IPS DF 6.9 (cell line): ENCODE measurements at places on chromosomes 16 and 17.

GRCh38 chr17:29835435-29836351 is 94.3 kb downstream of the SSH2 start:
- DNase-seq = no peak

DNA sequence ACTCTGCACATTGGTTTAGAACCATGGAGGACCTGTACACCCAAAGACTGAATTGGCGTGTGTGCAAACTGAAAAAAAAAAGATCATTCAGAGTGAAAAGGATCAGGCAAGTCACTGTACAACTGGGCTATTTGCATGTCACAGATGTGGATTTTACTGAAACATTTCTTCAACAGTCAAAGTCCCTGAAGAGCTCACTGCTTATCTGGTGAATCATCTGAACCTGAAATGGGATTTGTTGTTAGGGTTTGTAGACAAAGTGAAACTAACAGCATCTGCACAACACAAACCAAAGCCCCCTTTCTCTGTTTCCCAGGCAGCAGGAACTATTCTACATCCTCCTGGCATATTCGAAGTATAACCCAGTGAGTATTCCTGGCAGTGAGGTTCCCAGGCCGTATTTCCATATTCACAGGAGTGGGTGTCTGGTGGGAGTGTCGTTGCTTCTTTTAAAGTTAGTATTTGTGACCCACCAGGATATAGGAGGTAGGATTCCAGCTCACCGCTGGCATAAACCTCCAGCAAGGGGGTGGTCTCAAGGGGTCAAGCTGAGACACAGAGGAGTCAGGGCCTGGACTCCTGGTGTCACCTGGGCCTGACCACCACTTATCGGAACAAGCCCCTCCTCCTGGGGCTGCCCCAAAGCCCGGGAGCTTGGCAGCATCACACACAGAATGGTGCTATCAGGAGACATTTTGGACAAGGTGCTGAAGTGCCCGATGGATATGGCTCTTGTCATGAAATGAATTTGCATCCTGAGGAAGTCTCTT is 80.9 kb downstream of the GOSR1 start:
- DNase-seq = no peak

- no peak for DNase-seq
These were observed 24.0 kb upstream of the GRIN2A start for GRCh38 chr16:10206215-10206614.

DNA sequence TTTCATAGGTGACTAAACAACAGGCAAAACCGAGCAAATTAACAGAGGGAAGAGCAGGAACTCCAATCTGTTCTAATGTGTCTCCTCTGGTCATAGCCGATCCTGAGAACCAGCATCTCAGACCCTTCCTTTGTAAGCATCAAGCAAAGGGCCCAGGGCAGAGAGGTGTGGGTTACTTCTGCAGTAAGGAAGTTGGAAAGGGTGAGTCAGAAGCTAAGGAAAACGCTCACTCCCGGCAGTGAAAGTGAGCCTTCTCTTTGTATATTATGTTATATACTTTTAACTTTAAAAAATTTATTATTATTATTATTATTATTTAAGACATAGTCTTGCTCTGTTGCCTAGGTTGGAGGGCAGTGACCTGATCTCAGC is 77.7 kb downstream of the MRM3 start:
- DNase-seq = no peak

DNA sequence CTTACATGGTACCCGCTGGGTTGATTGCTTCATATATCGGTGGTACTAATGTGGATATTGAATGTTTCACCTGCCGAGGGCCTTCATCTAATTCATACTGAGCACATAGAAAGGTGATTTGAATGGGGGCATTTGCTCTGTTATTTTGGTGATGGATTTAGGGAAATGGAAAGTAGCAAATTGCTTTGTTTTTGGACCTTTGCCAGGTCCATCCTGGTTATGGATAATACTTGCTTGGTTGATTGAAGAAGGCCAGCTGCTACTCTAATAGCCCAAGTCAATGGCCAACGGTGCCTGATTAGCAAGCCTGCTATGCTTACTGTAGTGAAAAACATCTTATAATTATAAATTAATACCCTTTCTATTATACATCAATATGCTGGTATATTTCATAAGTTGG is 253.6 kb downstream of the CDH13 start:
- no peak for DNase-seq

- no peak for DNase-seq
These were observed 17.7 kb downstream of the TCF25 start for GRCh38 chr16:89890886-89891657.

- no peak for DNase-seq
These were observed 3.4 kb upstream of the SEC14L5 start for GRCh38 chr16:4954714-4955113.

GRCh38 chr17:83161298-83162034 is 82.1 kb downstream of the METRNL start:
- DNase-seq = no peak

- peak; percentile 50 for DNase-seq
These were observed 240.9 kb upstream of the SALL1 start for GRCh38 chr16:51391798-51392511.

- no peak for DNase-seq
These were observed 43.4 kb downstream of the MEAK7 start for GRCh38 chr16:84461029-84461412.

- DNase-seq = no peak
These were observed 77.1 kb downstream of the NXN start for GRCh38 chr17:902463-902862.

DNA sequence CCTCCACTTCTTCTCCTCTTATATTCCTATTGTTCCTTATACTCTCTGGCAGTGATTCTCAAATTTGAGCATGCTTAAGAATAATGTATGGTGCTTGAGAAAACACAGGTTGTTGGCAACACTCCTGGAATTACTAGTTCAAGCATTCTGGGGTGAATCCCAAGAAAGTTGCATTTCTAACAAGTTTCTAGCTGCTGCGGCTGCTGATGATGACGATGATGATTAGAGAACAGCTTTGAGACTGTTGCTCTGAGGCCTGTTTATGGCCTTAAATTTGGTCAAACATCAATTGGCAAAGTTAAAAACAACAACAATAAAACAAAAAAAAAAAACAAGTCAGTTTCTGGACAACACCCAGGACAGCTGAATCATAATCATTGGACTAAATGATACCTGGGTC is 961.9 kb downstream of the CDH11 start:
- DNase-seq = no peak

DNA sequence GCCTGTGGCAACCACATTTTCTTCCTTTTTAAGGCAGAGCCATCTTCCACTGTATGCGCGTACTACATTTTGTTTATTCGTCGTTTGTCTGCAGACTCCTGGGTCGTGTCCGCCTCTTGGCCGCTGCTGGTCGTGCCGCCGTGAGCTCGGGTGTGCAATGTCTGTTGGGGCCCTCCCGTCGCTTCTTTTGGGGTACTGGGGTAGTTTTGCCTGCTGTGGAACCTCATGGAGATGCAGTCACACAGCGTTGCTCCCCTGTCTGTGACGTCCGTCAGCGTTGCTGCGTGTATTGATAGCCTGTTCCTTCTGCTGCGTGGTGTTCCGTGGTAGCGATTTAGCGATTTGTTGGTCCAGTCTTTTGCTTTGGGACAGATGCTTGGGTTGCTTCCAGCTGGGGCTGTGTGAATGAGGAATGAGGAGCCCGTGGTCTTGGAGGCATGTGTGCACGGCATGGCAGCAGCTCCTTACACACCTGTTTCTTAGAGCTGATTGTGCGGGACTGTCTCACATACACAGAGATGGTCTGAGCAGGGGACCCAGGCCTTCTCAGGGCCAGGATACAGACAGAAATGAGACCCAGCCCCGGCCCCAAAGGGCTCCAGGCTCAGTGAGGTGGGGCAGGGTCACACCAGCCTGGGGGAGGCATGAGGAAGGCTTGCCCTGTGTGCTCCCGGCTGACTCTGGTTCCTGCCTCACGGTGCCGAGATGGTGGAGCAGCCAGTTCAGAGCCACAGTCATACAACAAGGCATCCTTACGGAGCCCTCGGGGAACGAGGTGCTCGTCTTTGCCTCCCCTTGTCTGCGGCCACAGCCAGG is 78.4 kb upstream of the GSE1 start:
- DNase-seq = no peak

- DNase-seq = no peak
These were observed 11.5 kb upstream of the IL34 start for GRCh38 chr16:70634861-70635260.

DNA sequence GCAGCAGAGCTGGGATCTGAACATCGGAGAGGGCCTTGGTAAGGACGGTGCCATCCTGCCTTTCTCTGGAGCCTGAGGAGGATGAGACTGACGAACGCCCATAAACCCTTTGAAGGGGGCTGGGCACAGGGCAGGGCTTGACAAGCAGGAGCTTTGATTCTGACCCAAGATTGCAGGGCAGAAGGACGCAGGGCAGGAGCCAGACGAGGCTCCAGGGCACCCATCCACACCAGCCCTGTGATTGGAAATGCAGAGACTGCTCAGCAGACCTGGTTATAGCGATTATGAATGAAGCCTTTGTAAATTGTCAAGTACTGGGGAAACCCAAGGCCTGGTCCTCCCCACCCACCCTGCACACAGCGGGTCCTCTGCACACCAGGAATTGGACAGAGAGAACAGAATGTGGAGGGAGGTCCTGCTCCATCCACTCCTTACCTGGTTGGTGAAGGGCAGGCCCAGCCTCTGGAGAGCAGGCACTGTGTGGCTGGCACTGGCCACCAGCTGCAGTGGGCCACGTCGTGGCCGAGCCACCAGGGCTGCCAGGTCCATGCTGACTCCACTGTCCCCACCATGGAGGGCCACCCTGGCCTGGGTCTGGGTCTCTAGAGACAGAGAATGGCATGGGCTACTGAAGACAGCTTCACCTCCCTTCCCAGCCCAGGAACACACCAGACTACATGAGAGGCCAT is 68.8 kb downstream of the RMI2 start:
- DNase-seq = no peak

DNA sequence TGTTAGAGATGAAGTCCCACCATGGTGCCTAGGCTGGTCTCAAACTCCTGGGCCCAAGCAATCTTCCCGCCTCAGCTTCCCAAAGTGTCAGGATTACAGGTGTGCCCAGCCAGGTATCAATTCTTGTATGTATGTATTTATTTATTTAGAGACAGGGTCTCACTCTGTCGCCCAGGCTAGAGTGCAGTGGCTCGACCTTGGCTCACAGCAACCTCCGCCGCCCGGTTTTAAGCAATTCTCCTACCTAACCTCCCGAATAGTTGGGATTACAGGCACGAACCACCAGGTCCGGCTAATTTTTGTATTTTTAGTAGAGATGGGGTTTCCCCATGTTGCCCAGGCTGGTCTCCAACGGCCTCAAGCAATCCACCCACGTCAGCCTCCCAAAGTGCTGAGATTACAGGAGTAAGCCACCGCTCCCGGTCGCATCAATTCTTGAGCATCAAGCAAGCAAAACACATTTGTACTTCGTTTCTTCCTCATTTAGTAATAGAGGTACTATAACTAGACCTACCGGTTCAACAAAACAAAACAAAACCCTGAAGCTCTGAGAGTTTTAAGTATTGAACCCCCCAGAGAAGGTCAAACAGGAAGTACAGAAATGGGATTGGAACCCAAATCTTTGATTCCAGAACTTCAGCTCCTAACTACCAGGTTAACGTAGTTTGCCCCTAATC is 1.0 kb upstream of the ZNF500 start:
- no peak for DNase-seq

DNA sequence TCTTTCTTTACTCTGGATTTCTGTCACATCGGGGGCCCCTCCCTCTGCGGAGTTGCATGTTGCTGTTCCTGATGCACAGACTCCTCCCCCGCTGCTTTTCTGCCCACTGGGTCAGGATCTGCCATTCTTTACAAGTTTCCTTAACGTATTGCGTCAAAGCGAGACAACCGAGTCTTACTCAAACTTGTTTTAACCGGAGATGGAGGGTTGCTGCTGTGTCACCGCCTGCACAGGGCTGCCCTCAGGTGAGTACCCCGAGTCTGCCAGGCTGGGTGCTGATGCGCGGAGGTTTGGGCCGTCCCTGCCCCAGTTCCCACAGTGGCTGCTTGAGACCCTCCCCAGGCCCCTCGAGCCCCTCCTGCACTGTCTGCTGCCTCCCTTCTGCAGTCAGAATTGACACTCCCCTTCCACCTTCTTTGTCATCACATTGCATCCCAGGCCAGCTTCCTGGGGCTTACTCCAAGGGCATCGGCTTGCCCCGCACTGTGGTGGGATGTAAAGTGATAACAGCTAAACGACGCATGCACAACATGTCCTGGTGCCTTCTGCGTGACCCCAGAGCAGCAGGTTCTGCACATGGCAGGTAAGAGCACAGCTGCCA is 19.3 kb downstream of the CARHSP1 start:
- no peak for DNase-seq

GRCh38 chr17:57312242-57312641 is 55.9 kb downstream of the MSI2 start:
- DNase-seq = no peak

GRCh38 chr16:50303605-50304466 is 37.5 kb downstream of the ADCY7 start:
- DNase-seq = no peak

GRCh38 chr16:25038239-25038954 is 23.2 kb upstream of the ARHGAP17 start:
- no peak for DNase-seq

- DNase-seq = no peak
These were observed 2.2 kb downstream of the MYO19 start for GRCh38 chr17:36532435-36532975.

- no peak for DNase-seq
These were observed 637 bp downstream of the DHRS11 start for GRCh38 chr17:36592316-36592715.

- no peak for DNase-seq
These were observed 42.6 kb downstream of the ANKFY1 start for GRCh38 chr17:4221163-4221562.

DNA sequence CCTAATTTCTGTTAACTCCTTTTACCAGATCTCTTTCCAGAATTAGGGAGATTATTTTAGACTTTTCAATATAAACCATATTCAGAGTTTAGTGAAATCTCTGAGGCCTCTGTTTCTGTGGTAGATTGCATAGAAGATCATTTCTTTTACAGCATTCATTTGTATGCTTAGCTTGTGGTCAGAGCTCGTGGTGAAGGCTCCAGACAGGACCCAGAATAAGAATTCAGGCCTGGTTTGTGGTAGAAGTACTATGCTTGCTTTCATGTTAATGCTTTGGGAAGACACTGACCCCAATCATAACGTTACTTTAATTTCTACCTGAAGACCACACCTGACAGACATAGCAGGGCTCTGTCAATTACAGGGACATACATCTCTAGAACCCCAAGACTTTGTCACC is 258.1 kb downstream of the FTO start:
- no peak for DNase-seq

DNA sequence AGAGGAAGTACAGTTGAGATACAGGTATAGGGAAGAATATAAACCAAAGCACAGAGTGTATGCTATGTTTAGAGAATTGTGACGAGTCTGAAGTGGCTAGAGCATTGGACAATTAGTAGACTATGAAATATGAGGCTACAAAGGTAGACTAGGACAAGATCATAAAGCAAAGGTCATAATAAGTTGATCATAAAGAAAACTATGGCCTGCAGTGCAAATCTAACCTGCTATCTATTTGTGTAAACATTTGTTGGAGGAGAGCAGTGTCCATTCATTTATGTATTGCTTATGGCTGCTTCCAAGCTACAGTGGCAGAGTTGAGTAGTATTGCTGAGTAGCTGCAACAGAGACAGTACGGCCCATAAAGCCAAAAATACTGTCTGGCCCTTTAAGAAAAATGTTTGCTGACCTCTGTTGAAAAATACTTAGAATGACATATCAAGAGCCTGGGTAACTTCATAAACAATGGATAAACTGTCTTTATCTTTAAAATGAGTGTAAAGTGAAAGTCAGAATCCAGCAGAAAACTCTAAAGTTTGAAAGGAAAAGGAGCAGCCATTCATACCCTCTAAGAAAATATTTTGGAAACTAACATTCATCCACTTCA is 14.5 kb upstream of the OR1E2 start:
- DNase-seq = no peak
